T-helper 2 cell treated with Interferon-gamma antibody and Interleukin-4, amounts not matched to agents 5 μg/mL and 100 μg/mL, for 36 hours (primary cell): ENCODE measurements at places on chromosomes 1 and 21.

DNA sequence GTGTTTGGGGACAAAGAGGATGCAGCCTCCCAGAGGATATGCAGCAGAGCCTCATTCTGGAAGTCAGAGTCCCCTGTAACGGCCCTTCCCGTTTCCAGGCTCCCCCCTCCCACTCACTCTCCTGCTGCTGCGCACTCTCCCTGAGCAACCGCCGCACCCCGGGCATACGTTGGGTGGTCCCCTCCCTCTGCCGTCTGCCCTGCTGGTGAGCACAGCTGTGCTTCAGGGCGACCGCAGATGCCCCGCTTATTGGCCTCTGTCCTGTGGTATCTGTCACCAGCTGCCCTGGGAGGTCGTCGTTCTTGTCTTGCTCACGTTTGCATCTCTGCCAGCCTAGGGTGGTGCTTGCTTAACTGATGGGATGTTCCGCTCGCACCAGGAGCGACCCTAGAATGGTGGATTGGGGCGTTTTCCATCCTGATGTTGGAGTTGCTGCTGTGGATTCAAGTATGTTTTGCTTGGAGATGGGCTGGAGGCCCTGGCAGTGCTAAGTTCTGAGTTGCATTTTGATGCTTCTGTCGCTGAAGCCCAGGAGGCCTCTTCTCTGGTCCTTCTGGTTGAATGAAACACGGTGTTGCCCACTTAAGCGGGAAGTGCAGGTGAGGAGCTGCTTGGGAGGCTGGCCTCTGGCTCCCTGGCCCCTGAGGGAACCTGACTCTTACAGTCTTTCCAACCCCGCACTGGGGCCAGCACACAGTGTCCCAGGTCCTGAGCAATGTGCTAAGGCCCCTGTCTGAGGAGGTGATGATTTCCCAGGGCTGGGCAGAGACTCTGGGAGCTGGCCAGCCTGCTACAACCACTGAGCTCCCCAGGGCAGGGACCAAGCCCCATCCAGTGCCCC is 3.2 kb downstream of the TMEM201 start:
- DNase-seq, result no peak

DNA sequence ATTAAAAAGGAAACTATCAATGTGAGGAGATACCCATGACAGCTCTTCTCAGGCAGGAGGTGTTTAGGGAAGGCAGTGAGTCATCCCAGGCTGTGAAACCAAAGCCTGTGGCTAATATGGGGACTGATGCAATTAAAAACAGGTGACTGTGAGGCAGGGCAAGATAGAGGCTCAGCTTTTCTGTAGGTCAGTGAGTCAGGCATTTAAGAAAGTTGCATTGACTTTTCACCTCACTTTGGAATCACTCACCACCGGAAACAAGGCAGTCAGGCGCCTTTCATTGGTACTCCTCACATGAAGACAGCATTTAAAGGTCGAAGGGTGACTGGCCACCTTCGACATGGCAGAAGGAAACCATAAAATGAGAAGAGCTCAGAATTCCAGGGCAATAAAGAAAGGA is 54.5 kb downstream of the PAPPA2 start:
- DNase-seq, result no peak

DNA sequence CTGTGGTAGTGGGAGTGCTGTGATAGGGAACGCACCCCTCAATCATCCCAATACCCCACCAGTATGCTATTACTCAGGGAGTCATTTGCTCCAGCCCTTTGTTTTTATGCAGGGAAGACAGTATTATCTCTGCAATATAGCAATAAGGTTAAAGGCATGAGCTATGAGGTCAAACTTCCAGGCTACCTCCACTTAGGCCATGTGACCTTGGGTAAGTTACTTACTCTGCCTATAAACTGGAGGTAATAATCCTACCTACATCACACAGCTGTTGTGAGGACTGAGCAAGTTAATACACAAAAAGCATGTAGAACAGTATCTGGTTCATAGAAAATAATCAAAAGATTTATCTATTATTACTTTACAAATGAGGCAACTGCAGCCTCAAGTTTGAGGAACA is 30.1 kb downstream of the MEF2D start:
- no peak for DNase-seq

- DNase-seq, result peak; percentile 42
Observed at GRCh38 chr1:89987159-89987819, 7.6 kb upstream of the ZNF326 start.

DNA sequence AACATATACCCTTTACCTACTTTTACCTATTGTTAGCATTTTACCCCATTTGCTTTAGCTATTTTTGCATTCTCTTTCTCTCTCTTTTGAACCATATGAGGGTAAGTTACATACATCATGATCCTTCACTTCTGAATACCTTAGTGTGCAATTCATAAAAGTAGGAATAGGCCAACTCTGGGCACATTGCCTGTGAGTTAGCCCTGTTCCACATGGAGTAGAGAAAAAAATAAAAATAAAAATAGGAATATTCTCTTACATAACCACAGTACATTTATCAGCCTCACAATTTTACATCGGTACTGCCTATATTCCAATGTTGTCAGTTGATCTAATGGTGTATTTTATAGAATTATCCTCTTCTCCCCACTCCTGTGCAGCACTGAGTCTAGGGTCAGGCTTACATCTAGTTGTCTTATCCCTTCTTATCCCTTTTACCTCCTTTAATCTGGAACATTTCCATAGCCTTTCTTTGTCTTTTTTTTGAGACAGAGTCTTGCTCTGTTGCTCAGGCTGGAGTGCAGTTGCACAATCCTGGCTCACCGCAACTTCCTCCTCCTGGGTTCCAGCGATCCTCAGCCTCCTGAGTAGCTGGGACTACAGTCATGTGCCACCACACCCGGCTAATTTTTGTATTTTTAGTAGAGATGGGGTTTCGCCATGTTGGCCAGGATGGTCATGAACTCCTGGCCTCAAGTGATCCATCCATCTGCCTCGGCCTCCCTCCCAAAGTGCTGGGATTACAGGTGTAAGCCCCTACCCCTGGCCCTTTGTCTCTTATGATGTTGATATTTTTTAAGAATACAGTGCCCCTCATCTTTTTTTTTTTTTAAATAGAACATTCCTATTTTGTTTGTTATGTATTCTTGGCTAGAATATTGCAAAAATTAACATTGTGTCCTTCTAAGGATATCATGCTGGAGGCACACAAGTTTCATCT is 11.1 kb upstream of the SLC30A1 start:
- DNase-seq, result no peak

GRCh38 chr1:235495030-235495429 is 9.2 kb downstream of the B3GALNT2 start:
- no peak for DNase-seq

DNA sequence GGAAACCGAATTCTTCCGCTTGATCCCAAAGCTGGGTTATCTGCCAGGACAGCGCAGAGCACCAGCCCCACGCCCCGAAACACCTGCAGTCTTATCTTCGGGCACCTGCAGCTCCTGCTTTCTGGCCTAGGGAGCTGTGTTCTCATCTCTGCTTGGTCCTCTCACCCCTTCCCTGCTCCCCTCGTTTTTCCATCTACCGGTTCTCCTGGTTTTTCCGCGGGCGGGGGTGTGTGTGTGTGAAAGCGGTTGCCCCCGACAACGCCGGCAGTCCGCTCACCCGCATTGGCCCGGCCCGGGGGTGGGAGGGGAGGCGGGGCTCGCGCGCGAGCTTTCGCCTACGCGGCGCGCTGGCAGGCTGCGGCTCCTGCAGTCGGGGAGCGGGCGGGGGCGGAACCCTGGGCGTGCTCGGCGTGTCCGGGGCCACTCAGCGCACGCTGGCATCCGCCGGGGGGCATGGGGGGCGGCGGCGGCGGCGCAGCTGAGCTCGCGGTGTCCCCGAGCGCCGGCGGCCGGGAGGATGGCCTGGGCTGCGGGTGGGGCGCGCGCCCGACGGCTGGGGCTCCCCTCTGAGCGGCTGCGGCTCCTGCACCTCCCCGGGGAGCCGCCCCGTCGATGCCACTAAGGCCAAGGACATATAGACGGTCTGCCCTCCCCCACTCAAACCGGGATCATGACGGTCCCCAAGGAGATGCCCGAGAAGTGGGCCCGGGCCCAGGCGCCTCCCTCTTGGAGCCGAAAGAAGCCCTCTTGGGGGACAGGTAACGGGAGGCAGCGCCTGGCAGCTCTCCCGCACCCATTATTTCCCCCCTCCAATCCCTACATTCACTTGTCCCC is 3.2 kb downstream of the ATP8B2 start:
- peak; percentile 89 for DNase-seq

DNA sequence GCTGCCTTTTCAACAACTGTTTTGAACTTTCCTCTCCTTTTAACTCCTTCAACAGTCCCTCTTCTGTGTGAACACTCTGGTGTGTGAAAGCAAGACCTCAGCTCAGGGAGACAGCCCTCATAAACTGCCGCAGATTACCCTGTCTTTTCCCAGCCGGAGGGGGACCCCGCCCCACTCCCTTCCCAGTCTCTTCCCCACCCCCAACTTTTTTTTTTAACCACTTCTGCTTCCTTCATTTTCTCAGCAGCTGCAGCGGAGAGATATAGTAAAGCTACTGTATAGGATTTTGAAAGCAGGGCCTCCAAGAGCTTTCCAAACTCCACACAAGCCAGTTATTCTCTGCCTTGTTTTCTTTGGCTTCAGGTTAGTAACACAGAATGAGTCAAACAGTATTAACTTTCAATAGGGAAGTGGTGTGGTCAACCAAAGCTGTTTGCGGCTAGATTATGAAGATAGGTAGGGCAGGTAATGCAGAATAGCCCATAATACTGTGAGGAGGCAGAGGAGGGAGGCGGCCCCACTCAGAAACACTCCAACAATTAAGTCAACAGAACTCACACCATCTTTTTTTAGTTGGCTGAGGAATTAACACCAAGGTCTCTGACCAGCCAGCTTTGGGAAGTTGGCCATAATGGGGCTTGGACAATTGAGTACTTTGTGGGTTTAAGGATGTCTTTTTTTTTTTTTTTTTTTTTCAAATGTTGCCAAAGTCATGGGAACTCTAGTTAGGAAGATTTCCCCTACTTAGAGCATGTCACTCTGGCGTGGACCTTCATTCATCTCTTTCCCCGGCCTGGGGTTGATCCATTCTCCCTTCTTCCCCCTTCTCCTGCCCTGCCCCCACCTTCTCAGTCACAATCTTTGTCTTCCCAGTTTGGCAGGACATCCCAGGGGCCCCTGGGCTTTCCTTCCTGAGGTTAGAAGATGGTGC is 177.0 kb downstream of the CLIC6 start:
- peak; percentile 74 for DNase-seq

DNA sequence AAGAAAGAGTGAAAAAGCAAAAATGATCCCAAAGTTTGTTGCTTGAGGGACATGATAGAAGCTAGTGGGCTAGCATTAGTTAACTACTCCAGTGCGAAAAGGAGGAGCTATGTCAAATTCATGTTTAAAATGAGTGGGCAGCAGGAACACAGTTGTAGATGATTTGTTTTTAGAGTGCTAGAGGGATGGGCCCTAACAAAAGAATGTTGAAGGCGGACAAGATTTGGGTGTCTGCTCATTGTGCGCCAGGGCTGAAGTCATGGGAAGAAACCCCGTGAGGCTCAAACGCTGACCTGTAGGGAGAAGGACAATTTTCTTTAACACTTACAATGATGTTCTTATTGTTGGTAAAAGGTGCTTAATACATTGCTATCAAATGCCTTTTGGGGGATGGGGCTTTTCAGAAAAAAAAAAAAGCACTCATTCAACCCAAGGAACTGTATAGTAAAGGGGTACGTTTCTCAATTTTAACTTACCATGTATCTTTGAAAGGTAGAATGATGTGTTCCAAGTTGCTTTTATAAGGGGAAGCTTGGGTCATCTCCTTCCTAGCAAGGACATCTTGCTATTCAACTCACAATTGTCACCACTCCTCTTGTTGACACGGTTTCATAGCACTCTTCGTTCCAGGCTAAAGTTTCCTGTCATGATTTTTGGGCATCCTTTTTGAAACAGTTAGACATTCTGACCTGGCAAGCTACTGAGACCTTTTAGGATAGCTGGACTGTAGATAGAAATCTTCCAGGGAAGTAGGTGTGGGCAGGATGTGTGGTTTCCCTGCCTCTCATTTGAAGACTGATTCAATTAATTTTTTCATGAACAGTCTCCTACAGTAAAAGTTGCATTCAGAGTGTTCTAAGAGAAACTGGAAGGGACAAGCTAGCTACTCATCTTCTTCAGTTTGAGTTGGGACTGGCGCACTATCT is 53.0 kb upstream of the CNN3 start:
- no peak for DNase-seq

GRCh38 chr1:43305926-43306687 is 5.3 kb downstream of the TIE1 start:
- no peak for DNase-seq

GRCh38 chr1:145936247-145936646 is 9.0 kb upstream of the RBM8A start:
- DNase-seq, result no peak

DNA sequence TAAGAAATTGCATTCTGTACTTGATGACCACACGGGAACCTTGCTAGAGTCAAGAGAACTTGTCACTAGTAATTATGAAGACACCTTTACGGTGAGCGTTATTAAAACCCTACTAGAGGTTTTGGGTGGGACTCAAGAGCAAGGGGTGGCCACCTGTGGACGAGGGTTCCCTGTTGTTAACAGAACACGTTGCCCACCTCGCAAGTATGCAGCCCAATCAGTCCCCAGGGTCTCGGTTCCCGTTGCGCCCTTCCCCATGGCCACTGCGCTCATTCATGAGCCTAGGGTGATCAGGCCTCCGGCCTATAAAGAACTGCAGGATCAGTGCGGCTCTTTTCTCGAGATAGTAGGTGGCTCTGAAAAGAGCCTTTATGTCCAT is 30.2 kb upstream of the RNF187 start:
- no peak for DNase-seq

DNA sequence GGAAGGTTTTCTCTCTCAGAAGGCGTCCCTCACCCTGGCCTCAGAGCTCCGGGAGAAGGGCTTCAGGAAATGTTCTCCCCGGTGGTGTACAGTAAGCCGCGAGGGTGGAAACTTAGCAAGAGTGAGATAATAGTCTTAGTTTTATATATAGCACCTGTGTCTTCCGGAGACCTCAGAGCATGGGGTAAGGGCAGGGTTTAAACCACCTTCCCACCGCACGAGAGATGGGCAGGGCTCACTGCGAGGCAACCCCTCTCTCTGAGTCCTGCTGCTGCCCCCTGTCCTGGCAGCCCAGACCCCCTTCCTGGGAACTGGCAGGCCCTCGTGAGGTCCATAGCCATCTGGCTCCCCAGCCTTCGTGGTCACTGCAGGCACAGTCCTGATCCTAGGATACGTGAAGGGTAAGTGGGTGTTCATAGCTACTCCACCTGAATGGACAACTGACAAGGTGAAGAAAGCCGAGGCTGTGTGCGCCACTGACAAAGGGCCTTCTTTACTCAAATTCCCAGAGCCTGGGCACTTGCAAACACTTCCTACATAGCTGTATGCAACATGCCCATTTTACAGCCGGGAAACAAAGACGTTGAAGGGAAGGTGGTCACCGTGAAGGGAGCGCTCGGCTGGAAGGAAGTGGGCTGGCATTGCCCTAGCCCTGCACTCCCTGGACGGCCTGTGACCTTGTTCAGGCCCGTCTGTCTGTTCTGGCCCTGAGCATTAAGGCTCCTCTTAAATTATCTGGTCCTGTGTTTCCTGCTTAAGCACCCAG is 26.9 kb downstream of the ITPKB start:
- DNase-seq, result peak; percentile 54

- DNase-seq, result no peak
Observed at GRCh38 chr1:114587203-114587991, 6.0 kb upstream of the BCAS2 start.

GRCh38 chr1:236425031-236425663 is 31.1 kb downstream of the EDARADD start:
- peak; percentile 33 for DNase-seq
